Daoy (cell line): ENCODE measurements at places on chromosomes 11 and 22. TPM values are rescaled to one million over a fixed set of nuclear protein-coding genes. Genes with fewer than 3 reads are reported as not detected.

The NCR3LG1 gene
- 0.69 and 1.5 TPM in 2 replicates for total RNA-seq

- peak; percentile 13 for DNase-seq
Measured at GRCh38 chr11:73875840-73876239, 806 bp downstream of the COA4 start.

- no peak for DNase-seq
Measured at GRCh38 chr11:106208760-106209159, 131.3 kb downstream of the AASDHPPT start.

GRCh38 chr11:20563866-20564265, 35.5 kb upstream of the SLC6A5 start:
- DNase-seq, result no peak

DNA sequence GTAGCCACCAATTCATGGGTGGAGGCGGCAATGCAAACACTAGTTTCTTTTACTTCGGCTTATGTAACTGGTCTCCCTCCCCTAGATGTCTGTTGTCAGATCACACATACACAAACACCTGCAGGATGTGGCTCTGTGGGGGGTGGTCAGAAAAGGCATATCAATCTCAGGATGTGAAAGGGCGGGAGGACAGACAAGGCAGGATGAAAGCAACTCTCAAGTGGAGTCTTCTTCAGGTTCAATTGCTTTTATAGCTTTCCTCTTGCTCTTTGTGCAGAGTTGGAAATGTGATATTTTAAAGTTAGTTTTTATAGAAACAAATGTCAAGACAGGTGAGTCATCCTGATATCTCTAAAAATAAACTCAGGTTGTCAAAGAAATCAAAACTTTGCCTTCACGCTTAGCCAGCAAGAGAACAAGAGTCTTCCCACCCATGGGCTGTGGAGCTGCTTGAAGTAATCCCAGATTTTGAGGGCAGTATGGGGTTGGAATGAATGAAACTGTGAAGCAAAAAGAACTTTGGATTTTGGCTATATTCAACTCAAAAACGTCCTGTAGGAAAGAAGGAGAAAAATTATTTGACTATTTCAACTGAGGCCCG, 423.4 kb downstream of the GUCY1A2 start:
- no peak for DNase-seq

- no peak for DNase-seq
Measured at GRCh38 chr22:39101226-39101625, 4.2 kb downstream of the APOBEC3H start.

The POTEH gene
- total RNA-seq, result 1.6 and 3.8 TPM in 2 replicates

The C11orf91 gene
- not detected in 2 replicates for total RNA-seq

GRCh38 chr11:37755521-37755920, 1157.5 kb upstream of the RAG2 start:
- DNase-seq, result no peak

The MAPK8IP2 gene
- total RNA-seq, result 3.7 and 4.4 TPM in 2 replicates

- peak; percentile 74 for DNase-seq
Measured at GRCh38 chr22:48576333-48577013, 1251.2 kb downstream of the BRD1 start.

GRCh38 chr11:121153472-121153871, 52.4 kb downstream of the TECTA start:
- no peak for DNase-seq

The DKK3 gene
- total RNA-seq, result 44.6 and 46.5 TPM in 2 replicates

GRCh38 chr22:21564411-21564810, 3.1 kb upstream of the UBE2L3 start:
- DNase-seq, result no peak

DNA sequence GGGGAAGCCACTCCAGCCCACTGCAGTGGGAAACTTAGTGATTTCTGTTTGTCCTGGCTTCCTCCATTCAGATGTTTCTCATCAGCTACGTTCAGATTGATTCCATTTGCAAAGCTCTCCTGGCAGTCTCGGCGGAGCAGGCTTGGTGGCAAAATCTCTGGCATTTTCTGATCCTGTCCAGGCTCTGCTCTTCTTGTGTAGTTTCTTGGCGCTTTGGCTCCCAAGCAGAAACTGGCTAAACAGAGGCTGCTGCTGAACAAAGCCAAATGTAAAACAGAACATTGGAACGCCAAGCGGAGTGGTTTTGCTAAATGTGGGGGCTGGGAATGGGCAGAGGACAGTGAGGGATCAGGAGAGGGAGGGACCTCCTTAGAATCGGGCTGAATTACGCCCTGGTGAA, 36.7 kb downstream of the ADAMTS8 start:
- DNase-seq, result no peak

- no peak for DNase-seq
Measured at GRCh38 chr11:128594226-128594625, 6.9 kb upstream of the ETS1 start.

GRCh38 chr11:105915021-105915420, 107.0 kb downstream of the MSANTD4 start:
- no peak for DNase-seq

The SYNGR1 gene
- 1.4 and 2.7 TPM in 2 replicates for total RNA-seq

- DNase-seq, result no peak
Measured at GRCh38 chr11:13103962-13104554, 94.9 kb downstream of the RASSF10 start.

- DNase-seq, result no peak
Measured at GRCh38 chr11:110317516-110317932, 21.1 kb upstream of the RDX start.

The BCO2 gene
- total RNA-seq, result 0.11 TPM in 1 of 2 replicates, not detected in the other

DNA sequence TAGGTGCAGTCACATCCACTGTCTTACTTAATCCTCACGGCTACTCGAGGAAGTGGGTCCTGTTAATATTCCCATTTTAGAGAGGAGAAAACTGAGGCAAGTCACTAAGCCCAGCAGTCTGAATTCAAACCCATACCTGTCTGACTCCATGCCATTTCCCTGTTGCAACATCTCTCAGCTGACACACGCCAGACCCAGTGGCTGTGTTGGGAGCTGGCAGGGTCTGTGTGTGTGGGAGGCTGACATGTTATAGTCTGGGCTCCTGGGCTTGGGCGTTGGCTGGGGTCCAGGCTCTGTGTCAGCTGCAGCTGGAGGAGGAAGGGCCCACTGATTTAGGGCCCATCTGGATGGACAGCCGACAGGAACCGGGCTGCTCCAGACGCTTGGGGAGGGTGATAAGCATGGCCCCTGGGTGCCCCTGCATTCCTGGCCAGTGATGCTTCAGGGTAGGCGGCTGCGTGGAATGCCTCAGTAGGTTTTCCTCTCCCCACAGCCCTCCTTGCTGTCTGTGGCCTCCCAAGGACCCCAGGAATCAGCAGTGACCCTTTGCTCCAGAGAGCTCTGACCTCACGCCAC, 562.5 kb downstream of the MN1 start:
- peak; percentile 100 for DNase-seq

DNA sequence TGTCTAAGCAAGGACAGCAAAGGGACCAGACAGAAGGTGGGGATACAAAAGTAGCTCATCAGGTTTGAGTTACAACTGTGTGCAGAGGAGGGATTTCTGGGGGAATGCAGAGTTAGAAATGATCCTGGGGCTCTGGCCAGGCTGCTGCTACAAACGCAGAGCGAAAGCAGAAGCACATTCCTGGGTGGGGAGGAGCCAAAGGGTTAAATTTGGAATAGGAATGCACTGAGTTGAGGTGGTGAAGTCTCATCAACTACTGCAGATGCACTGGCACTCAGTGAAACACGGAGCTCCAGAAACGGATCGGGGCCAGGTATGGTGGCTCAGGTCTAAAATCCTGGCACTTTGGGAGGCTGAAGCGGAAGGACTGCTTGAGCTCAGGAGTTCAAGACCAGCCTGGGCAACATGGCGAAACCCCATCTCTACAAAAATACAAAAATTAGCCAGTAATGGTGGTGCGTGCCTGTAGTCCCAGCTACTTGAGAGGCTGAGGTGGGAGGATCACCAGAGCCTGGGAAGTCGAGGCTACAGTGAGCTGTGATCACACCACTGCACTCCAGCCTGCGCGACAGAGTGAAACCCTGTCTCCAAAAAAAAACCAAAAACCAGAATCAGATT, 3.2 kb downstream of the CHKA start:
- no peak for DNase-seq

GRCh38 chr11:110435780-110436717, 6.3 kb downstream of the FDX1 start:
- DNase-seq, result no peak

The SYTL2 gene
- total RNA-seq, result 28.1 and 59.4 TPM in 2 replicates

DNA sequence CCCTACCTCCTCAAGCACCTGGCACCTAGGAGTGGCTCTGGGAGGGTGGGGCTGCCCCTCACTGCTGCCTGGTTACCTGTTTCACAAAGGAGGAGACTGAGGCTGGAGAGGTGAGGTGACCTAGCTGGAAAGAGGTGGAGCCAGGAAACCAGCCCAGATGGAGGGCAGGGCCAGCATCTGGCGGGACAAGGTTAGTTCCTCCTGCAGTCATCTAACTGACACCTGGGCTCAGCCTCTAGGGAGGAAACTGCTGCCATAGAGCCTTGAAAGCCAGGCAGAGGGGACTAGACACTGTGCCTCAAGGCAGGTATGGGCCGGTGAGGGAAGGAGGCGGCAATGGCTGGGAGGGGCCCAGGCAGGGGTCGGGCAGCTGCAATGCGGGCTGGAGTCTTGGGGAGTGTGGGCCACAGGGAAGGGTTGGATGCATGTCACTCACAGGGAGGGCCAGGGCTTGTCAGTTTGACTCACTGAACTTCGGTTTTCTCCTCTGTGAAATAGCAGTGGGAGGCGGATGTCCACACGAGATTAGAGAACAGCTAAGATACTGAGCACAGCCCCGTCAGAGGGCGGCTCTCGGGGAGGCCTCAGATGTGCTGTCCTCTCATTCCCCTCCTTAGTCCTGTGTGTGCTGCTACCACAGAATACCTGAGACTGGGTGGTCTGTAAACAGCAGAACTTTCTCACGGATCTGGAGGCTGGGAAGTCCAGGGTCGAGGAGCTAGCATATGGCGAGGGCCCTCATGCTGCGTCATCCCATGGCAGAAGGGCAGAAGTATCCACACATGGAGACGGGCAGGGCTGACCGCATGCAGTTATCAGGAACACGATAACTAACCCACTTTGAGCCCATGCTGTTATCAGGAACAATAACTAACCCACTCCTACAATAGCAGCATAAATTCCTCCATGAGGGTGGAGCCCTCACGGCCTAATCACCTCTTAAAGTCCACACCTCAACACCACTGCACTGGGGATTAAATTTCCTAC, 16.1 kb downstream of the MGAT3 start:
- peak; percentile 27 for DNase-seq

The KIRREL3 gene
- 2.4 and 4.1 TPM in 2 replicates for total RNA-seq

The GLYATL1 gene
- 1.1 TPM in 1 of 2 replicates, not detected in the other for total RNA-seq

The RIBC2 gene
- 0.89 and 1.3 TPM in 2 replicates for total RNA-seq

- DNase-seq, result no peak
Measured at GRCh38 chr11:126890561-126890960, 110.0 kb downstream of the KIRREL3 start.

The TRIM48 gene
- total RNA-seq, result not detected in 2 replicates

DNA sequence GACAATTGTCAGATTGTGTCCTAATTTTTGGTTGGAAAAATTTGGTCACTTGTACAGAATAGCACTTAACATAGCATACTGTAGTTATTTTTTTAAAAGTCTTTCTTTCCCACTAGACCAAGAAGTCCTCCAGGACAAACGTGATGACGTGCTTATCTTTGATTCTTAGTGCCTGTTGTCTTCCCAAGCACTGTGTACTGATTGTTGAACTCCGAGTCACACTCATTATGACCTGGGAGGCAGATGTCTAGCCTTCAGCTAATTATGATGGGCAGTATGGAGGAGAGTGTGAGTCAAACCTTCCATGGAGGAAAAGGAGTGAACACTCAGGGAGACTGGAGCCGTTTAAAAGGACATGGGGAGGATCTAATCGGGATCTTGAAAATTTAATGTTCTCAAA, 119.8 kb downstream of the SPON1 start:
- no peak for DNase-seq

DNA sequence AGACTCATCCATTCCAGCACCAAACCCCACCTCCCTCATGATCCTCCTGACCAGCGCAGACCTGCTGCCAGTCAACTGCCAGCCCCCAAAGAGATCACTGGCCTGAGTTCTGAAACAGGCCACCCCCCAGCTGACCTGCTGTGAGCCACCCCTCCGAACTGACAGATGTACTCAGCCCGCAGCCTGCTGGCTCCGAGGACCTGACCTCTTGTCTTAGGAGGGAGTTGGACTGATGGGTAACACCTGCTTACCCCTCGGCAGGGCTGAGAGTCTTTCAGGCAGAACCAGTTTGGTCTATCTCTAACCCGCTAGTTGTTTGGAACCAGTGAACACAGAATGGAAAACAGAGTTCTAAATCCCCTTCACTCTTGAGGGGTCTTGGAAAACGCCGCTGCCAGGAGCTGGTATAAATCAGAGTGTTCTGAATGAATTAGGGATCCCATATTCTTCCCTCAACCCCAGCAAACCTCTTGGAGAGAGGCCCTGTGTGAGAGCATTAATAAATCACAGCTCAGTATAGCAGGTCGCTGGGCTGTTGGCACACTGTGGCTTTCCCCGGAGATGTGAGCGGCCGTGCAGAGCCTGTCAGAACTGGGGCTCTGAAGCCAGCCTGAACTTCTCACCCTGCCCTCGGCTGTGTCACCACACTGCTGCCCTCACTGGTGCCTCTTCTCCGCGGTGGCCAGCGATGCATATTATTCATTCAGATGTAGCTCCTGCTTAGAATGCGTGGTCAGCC, 165.1 kb upstream of the NCAM1 start:
- DNase-seq, result no peak

DNA sequence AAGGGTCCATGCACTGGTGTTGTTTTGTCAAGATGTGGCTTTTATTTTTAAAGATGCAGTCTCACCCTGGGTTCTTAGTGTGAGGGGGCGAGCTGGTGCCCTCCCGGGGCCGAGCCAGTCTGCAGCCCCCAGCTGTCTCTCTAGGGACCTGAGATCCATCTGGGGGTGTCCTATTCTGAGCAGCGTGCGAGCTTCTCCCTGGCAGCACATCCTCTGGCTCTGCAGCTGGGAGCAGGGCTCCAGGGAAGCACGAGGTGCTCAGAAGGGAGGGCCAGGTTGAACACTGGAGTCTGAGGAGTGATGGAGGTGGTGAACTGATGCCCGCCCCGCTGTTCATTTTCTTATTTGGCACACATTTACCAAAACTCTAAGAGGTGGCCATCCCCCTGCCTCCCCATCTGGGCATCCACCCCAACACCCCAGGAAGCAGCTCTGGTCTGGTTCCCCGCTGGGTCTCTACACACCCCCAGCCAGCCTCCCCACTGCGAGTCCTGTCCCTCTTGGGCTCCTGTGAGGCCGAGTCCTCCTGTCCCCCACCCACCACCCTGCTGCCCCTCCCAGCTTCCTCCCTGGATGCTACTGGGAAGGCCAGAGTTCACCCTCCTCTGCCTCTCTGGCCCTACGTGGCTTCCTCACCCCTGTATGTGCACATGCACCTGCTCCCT, 956.4 kb downstream of the BRD1 start:
- DNase-seq, result no peak
